Sigmoid colon (tissue), 7 donors: ENCODE measurements at places on chromosomes 1 and 21. TPM values are rescaled to one million over a fixed set of nuclear protein-coding genes. Genes with fewer than 3 reads are reported as not detected.

The NUP210L gene
- total RNA-seq = not detected

The HHAT gene
- 6.4 TPM for total RNA-seq

The ANXA9 gene
- not detected for total RNA-seq

The PDC gene
- not detected for total RNA-seq

The OR2T29 gene
- not detected for total RNA-seq

The RIPK4 gene
- under 0.01 TPM for total RNA-seq

The FNDC10 gene
- total RNA-seq = 0.82 TPM

The RAB25 gene
- total RNA-seq = not detected

The MATN1 gene
- total RNA-seq = not detected

The SELE gene
- not detected for total RNA-seq

The AKNAD1 gene
- total RNA-seq = 0.82 TPM

The ECE1 gene
- total RNA-seq = 76.3 TPM

The NBL1 gene
- 73.8 TPM for total RNA-seq

The CSTB gene
- 7.1 TPM for total RNA-seq

The PTPN14 gene
- 35.0 TPM for total RNA-seq

The RTCA gene
- total RNA-seq = 16.3 TPM

The USP48 gene
- total RNA-seq = 47.1 TPM

The LRRIQ3 gene
- total RNA-seq = 0.36 TPM

The CYP2J2 gene
- 0.71 TPM for total RNA-seq

The TMOD4 gene
- not detected for total RNA-seq

The FMO2 gene
- total RNA-seq = 15.3 TPM

The CFAP107 gene
- not detected for total RNA-seq
